ENCODE measurements at places on chromosomes 11 and 22.

GRCh38 chr11:69954756-69955155, 123.4 kb upstream of the ANO1 start:
- H3K4me3 ChIP-seq: no peak overlapping the region
- H3K4me1 ChIP-seq: no peaks in the 10 kb centered on the region
- no peak for DNase-seq
- H3K27ac ChIP-seq: no peak overlapping the region

- no peak overlapping the region for H3K4me3 ChIP-seq
- H3K36me3 ChIP-seq: peaks cover 43% of the 10 kb centered on the region
- no peak overlapping the region for H3K27ac ChIP-seq
- no peak for DNase-seq
- H3K27me3 ChIP-seq: no peaks in the 10 kb centered on the region
- H3K4me1 ChIP-seq: peaks cover 29% of the 10 kb centered on the region
Measured at GRCh38 chr11:2382936-2383851, 6.1 kb downstream of the CD81 start.

GRCh38 chr22:49593509-49593908, 234.2 kb downstream of the BRD1 start:
- H3K36me3 ChIP-seq: peaks cover 3% of the 10 kb centered on the region
- no peaks in the 10 kb centered on the region for H3K4me1 ChIP-seq
- H3K27me3 ChIP-seq: no peaks in the 10 kb centered on the region
- DNase-seq: no peak

- H3K4me1 ChIP-seq: no peaks in the 10 kb centered on the region
- no peak overlapping the region for H3K4me3 ChIP-seq
- H3K27me3 ChIP-seq: no peaks in the 10 kb centered on the region
- no peak for DNase-seq
- H3K36me3 ChIP-seq: no peaks in the 10 kb centered on the region
- H3K27ac ChIP-seq: no peak overlapping the region
Measured at GRCh38 chr11:38796281-38796680, 2198.2 kb upstream of the RAG2 start.

GRCh38 chr22:19696504-19697276, 17.6 kb upstream of the SEPTIN5 start:
- H3K4me1 ChIP-seq: no peaks in the 10 kb centered on the region
- no peak for DNase-seq
- H3K4me3 ChIP-seq: no peak overlapping the region
- H3K27ac ChIP-seq: no peak overlapping the region

DNA sequence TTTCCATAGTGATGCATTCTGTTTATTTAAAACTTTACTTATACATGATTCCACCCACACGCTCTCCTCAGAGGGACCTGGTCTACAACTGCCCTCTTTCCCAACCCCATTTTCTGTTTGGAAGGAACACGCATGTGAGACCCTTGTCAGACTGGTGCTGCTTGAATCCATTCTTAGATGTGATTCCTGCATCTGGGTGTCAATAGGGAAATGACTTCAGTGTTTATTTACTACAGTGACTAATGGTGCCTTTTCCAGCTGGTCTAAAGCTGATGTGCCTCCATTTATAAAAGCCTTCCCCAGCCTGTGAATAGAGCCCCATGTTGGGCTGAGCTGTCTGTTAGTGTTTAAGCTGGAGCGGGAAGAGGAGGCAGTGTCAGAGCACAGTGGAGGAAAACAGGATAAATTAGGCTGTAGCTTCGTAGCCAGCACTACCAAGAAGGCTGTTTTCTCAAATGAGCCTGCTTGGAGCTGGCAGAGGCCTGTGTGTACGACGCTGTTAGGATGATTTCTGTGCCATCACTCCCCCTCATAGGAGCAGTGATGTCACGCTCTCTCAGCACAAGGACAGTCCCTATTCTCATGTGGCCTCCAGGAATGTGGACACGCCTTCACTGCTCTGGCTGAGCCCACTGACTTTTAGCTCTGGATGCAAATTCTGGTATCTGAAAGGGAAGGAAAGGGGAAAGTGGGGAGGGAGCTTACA, 18.9 kb upstream of the C11orf96 start:
- peak overlapping the region; percentile 66 for H3K27ac ChIP-seq
- peaks cover 35% of the 10 kb centered on the region for H3K36me3 ChIP-seq
- peaks cover 17% of the 10 kb centered on the region for H3K4me1 ChIP-seq
- no peak overlapping the region for H3K4me3 ChIP-seq
- H3K27me3 ChIP-seq: no peaks in the 10 kb centered on the region

DNA sequence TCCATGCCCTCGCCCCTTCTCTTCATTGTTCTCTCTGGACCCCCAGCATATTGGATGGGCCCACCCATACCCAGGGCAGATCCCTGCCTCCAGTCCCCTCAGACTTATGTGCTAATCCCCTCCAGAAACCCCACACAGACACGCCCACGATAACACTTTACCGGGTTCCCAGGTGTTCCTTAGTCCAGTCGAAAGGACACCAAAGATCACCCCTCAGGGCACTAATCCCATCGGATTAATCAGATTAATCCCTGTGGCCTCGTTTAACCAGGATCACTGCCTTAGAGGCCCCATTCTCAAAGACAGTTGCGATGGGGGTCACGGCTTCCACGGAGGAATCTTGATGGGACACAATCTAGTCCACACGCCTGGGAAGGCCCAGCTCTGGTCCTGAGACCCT, 80.8 kb downstream of the SHANK2 start:
- H3K4me3 ChIP-seq: no peak overlapping the region
- H3K36me3 ChIP-seq: no peaks in the 10 kb centered on the region
- DNase-seq: no peak
- H3K4me1 ChIP-seq: no peaks in the 10 kb centered on the region

- no peak overlapping the region for H3K4me3 ChIP-seq
- H3K27me3 ChIP-seq: no peaks in the 10 kb centered on the region
Measured at GRCh38 chr11:33718440-33718839, 17.8 kb downstream of the CD59 start.

DNA sequence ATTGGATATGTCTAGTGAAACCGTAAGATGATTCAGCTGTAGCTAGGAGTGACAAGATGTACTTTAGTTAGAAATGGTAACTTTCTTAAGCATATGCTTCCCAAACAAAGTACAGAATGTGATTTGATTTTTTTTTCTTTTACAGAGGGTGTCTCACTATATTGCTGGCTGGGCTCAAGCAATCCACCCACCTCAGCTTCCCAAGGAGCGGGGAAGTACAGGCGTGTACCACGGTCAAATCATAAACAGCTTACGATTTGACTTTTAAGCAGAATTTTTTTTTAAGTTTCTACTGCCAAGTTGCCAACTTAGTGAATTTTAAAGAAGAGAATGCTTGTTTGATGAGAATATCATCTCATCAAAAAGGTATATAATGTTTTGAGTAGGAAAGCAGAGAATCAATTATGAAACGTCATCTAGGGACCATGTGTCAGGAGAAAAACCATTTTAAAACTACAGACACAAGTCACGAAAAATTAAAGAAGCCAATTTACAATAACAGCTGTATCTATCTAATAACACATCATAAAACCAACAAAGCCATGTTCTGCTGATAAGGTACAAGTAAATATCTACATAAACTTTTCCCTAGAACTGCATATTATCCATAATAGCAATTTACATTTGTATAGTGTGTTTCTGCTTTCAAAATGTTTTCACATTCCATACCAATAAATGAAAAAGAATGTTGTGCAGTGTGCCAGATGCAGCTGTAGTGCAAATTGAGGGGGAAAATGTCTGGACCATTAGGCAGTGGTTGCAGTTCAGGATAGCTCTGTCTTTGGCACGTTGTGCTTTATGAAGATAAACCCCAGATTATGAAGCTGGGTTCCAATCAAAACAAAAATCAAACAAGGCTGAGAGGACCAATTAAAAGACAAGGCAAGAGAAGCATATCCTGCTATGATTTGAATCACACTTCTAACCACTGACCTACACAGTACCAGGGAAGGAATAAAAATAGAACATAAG, 33.7 kb upstream of the USP47 start:
- H3K27me3 ChIP-seq: no peaks in the 10 kb centered on the region
- H3K4me3 ChIP-seq: no peak overlapping the region
- H3K4me1 ChIP-seq: no peaks in the 10 kb centered on the region
- DNase-seq: no peak
- H3K27ac ChIP-seq: no peak overlapping the region

DNA sequence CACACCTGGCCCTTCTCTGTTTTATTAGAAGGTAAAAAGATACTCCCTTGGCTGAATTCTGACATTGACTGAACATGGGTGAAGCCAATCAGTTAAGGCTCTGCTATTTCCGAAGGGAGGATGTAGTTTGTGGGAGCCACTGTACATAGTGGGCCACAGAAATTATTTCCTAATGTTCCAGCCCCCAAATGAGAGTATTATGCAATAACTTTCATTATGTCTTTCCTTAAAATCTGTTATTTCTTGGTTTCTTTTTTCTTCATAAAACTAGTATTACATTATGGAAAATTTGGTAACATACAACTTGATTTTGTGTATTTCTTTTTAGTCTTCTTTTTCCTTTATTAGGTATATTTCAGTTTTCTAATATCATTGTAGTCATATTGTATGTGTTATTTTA, 51.9 kb upstream of the EP300 start:
- H3K27me3 ChIP-seq: no peaks in the 10 kb centered on the region
- H3K36me3 ChIP-seq: no peaks in the 10 kb centered on the region
- H3K4me1 ChIP-seq: peaks cover 3% of the 10 kb centered on the region
- no peak for DNase-seq
- no peak overlapping the region for H3K27ac ChIP-seq

Data from neuronal stem cell (in vitro differentiated cells).